ENCODE measurements at places on chromosomes 6 and 20. TPM values are rescaled to one million over a fixed set of nuclear protein-coding genes. Genes with fewer than 3 reads are reported as not detected.

DNA sequence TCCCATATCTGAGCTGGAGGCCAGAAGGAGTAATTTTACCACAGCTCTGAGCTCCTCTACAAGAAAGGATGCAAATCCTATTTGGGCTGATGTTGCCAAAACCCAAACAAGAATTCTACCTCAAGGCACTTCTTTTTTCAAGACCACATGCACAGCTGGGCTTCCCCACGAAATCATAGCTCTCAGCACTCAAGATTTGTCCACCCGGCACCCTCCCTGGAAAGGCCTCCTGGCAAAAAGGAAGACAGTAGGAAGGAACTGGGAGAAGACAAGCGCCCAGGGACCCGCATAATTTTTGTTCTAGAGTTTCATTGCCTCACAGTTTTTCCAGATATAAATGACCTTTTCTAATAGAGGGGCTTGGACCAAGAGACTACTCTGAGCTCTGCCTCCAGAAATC is 90.5 kb downstream of the BANF2 start:
- no peak for DNase-seq

GRCh38 chr20:5393218-5393870 is 76.6 kb upstream of the PROKR2 start:
- no peak for DNase-seq

GRCh38 chr6:123570813-123571684 is 65.7 kb downstream of the TRDN start:
- no peak for DNase-seq

- DNase-seq, result no peak
Observed at GRCh38 chr20:33753143-33753542, 21.3 kb downstream of the ZNF341 start.

DNA sequence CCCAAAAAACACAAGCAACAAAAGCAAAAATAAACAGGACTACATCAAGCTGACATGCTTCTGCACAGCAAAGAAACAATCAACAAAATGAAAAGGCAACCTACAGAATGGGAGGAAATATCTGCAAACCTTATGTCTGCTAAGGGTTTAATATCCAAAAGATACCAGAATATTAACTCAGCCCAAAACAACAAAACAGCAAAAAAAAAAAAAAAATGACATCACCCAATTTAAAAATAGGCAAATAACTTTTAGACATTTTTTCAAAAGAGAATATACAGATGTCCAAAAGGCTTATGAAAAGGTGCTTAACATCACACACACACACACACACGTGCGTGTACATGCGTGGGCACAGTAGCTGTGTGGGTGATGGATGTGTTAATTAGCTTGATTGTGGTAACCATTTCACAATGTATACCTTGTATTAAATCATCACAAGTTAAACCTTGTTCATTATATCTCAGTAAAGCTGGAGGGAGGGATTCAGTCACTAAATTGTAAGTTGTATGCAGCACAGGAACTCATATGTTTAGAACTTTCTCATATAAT is 52.4 kb downstream of the QKI start:
- no peak for DNase-seq

DNA sequence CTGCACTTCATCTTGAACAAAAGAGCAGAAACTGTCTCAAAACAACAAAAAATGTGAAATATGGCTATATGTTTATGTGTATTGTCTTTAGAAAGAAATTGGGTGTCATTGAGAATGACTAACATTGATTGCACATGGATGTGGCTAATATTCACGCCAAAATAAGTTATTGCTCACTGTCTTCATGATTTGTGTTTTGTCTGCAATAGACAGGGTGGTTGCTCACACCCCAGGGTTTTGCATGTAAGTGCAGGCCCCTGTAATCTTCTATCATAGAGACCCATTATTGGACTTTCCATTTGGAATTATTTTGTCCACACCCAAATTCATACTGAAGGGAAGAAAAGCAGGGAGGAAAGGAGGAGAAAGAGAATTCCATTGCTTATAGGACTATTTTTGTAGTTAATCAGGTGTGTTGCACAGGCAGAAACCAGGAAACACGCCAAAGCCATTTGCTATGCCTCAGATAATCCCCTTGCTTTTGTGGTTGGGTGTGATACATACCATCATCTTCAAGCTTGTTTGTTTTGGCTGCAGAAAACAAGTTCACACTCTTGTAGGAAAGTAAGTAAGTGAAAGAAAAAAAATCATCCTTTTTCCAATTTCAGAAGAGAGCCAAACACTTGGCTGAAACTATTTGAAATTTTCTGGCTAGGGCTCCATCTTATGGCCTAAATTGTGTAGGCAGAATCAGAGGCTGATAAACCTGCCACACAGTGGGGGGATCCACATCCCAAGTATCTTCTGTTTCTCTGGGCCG is 214.1 kb downstream of the COL12A1 start:
- no peak for DNase-seq

- DNase-seq, result no peak
Observed at GRCh38 chr20:23659989-23660837, 22.5 kb upstream of the CST3 start.

DNA sequence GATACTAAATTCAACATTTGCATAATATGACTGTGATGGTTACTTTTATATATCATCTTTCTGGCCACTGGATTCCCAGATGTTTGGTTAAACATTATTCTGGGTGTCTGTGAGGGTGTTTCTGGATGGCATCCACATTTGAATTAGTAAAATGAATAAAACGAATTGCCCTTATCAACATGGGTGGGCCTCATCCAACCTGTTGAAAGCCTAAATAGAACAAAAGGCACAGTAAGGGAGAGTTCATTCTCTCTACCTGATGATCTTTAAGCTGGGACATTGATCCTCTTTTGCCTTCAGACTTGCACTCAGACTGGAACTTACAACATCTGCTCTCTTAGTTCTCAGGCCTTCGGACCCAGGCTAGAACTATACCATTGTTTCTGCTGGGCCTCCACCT is 57.6 kb downstream of the CD24 start:
- DNase-seq, result no peak

GRCh38 chr6:37741757-37742400 is 44.2 kb upstream of the MDGA1 start:
- peak; percentile 70 for DNase-seq

ENPP1 gene
- 19.2 TPM for total RNA-seq

CLPSL2 gene
- not detected for total RNA-seq

GRCh38 chr20:7859356-7859802 is 80.9 kb downstream of the HAO1 start:
- peak; percentile 39 for DNase-seq

GRCh38 chr6:404685-405423 is 13.3 kb downstream of the IRF4 start:
- DNase-seq, result no peak

PSORS1C2 gene
- total RNA-seq, result not detected

AKAP12 gene
- total RNA-seq, result 25.2 TPM

DNA sequence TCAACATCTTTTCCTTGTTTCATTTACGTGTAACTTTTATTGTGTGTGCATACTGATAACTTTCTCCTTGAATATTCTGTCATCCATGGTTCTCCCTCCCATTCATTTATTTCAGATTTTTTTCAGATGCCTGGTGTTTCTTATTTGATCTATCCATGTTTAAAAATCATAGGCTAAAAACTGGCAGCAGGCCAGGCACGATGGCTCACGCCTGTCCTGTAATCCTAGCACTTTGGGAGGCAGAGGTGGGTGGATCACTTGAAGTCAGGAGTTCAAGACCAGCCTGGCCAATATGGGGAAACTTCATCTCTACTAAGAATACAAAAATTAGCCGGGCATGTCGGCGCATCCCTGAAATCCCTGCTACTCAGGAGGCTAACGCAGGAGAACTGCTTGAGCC is 31.1 kb downstream of the ABT1 start:
- DNase-seq, result no peak

- no peak for DNase-seq
Observed at GRCh38 chr6:133528566-133528965, 287.4 kb downstream of the EYA4 start.

- DNase-seq, result no peak
Observed at GRCh38 chr20:26208296-26209091, 511.8 kb upstream of the ZNF337 start.

PPP1R14C gene
- total RNA-seq, result 0.33 TPM

ZC3H12D gene
- total RNA-seq, result 0.52 TPM

TRIM15 gene
- not detected for total RNA-seq

FOXS1 gene
- total RNA-seq, result 3.0 TPM

GRCh38 chr6:152846825-152847224 is 96.2 kb downstream of the VIP start:
- no peak for DNase-seq

- peak; percentile 65 for DNase-seq
Observed at GRCh38 chr20:5786930-5787795, 37.0 kb downstream of the SHLD1 start.

DNA sequence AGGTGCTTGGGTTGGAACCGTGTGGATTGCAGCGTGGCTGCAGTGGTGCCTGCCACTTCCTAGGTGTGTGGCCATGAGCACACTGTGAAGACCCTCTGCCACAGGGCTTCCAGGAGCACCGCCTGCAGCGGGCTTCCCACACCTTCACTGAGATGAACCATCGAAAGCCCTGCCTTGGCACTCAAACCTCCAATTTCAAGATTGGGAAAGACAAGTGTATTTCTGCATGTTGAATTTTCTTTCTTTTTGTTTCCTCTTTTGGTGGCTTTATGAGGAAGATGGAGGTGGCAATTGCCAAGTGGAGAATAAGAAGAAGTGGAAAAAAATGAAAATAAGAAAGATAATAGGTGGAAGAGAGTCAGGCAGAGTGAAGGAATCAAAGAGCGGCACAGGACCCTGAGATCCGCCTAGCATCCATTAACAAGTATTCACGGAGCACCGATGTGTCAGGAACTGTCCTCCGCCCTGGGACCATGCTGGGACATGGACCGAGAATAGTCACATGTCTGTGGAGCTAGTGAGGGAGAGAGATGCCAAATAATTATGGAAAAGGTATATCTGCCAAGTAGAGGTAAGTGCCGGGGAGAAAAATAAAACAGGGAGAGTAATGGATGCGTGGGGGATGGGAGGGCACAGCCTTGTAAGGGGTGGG is 159.9 kb downstream of the BCAS1 start:
- no peak for DNase-seq

DNA sequence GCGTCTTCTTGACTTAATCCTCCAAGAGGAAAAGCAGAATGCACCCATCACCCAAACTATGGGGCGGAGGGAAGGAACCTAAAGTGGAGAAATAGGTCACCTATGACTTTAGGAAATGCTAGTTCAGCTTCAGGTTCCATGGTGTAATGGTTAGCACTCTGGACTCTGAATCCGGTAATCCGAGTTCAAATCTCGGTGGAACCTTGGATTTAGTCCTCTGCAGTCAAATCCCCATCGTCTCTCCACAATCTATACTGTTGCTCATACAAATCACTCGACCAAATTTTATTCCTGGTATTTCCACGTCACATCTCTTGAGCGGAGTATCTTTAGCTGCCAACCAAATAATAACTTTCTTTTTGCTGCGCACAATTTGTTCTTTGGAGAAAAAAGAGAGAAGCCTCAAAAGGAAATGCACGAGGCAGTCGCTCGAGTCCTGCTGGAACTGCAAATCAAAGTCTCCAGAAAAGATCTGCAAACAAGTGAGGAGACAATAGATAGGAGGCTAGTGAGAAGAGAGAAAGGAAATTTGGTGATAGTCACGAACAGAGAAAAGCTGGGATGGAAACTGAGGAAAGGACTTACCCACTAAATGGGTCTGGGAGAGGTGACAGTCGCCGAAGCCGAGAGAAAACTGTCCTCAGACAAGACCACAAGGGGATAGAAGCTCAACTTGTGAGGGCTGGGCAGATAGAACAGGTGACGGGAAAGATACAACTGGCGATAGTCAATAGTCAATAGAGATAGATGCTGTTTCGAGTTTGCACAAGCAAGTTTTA is 16.6 kb downstream of the POM121L2 start:
- no peak for DNase-seq

DNA sequence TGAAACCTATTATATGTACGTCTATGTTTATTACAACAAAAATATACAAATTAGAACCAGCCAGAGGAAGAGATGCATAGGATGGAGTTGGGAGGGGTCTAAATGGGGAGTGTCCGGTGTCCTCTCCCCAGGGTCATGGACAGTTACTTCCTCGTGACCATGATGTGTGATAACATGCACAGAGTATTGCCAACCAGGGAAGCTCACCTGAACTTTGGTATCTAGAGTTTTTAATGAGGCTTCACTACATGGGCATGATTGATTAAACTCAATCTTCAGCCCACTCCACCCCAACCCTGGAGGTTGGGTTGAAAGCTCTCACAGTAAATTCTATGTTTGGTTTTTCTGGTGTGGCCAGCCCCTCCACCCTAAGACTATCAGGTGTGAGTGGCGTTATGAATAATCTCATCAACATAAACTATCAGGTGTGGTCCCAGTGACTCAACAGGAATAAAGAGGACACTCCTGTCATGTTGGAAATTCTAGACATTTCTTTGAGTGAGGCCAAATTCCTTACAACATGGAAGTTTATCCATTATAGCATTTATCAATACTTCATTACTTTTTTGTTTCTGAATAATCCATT is 36.4 kb upstream of the FKBP1A start:
- no peak for DNase-seq

ULBP3 gene
- not detected for total RNA-seq

- no peak for DNase-seq
Observed at GRCh38 chr20:37574199-37574890, 46.7 kb upstream of the BLCAP start.

ZNF341 gene
- total RNA-seq, result 0.33 TPM

DNA sequence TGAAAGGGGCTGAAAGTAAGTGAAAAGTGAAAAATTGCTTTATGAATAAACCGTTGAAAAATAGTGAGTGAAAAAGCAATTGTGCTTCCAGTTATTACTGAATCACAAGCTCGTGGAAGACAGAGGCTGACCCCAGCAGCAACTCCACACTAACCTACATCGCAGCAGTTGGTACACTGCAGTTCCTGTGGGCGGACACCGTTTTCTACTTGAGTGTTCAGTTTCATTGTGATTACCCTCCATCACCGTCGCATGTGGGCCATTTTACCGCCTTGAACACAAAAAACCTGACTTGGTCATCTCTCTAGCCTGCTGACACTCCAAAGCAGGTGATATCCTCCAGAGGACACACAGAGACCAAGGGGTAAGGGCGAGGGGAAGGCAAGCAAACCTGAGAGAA is 28.4 kb downstream of the PRDM1 start:
- DNase-seq, result no peak

- DNase-seq, result no peak
Observed at GRCh38 chr20:34237942-34238341, 3.3 kb upstream of the ASIP start.

All from body of pancreas (tissue), 4 donors.